Jurkat, Clone E6-1 (cell line): ENCODE measurements at places on chromosomes 11 and 22.

- DNase-seq = no peak
These were observed 34.7 kb upstream of the TMPRSS4 start for GRCh38 chr11:118042141-118042540.

- DNase-seq = no peak
These were observed 4.4 kb downstream of the BCR start for GRCh38 chr22:23184764-23185113.

GRCh38 chr11:93166194-93166593 lies 31.6 kb downstream of the SLC36A4 start:
- DNase-seq = no peak

- DNase-seq = no peak
These were observed 28.8 kb upstream of the CHKA start for GRCh38 chr11:68150037-68150436.

DNA sequence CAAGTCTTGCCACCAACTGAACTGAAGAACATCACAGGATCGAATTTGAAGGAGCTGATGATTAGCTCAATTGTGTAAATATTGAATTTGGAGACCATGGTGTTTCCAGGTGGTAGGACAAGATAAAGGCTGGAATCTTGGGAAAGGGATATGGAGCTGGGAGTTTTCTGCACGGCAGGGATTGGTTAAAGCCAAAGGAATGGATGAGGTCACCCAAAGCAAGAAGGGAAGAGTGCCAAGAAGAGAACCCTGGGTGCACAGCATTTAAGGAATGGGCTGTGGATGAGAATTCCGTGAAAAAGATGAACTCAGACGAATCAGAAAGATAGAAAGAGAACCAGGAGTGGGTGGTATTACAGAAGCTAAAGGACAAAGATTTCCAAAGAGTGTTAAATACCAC lies 29.4 kb upstream of the RRAS2 start:
- no peak for DNase-seq

DNA sequence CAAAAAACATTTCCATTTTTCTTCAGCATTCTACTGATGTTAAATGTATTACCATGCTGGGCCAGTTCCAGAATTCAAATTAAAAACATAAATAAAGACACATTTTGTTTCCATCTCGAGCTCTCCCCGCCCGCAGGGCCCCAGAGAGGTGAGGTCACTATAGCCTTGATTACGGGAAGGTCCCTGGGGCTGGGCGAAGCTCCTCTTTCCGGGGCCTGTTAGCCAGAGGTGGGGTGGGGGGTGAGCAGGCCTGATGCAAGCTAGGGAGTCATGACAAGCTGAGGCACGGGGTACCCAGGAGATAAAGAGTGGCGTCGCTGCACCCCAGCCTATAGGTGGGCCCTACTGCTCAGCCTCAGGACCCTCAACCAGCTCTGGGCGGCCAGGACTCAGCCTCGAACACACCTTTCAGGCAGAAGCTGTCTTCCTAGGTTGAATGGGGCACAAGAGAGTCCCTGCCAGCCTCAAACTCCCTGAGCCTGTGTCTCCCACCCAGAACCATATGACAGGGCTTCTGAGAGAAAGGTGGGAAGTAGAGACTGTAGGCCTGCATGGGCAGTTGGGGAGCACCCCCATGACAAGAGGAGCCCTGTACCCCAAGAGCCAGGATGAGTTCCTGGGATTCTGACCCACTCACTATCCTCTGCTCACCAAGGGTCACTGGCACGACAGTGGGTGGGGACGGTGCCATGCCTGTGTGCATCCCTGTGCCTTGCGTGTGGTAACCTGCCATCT lies 34.8 kb downstream of the KCNQ1OT1 start:
- no peak for DNase-seq

DNA sequence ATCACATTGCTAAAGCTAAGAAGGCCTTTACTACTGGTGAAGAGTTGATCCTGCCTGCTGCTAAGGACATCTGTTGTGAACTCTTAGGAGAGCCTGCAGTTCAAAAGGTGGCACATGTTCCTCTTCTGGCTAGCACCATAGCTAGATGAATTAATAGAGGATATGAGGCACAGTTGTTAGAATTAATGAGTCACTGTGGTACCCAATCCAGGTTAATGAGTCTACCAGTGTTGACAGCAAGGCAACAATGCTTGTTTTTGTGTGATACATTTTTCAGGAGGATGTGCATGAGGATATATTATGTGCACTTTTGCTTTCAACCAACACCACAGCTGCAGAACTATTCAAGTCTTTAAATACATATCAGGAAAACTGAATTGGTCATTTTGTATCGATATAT lies 12.0 kb downstream of the C11orf58 start:
- DNase-seq = no peak

DNA sequence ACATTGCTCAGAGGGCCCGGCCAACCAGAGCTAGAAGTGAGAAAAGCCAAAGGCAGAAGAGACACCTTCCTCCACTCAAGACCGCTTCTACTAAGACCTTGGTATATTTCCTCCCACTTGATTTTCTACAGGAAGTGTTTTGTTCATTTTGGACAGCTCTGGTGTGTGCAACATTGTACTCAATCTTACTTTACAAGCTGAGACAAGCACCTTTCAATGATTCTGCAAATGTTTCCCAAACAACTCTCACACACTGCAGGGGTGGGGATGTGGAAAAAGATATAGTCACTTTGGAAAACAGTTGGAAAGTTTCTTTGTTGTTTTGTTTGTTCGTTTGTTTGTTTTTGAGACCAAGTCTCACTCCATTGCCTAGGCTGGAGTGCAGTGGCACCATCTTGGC lies 15.7 kb downstream of the MYO18B start:
- no peak for DNase-seq

DNA sequence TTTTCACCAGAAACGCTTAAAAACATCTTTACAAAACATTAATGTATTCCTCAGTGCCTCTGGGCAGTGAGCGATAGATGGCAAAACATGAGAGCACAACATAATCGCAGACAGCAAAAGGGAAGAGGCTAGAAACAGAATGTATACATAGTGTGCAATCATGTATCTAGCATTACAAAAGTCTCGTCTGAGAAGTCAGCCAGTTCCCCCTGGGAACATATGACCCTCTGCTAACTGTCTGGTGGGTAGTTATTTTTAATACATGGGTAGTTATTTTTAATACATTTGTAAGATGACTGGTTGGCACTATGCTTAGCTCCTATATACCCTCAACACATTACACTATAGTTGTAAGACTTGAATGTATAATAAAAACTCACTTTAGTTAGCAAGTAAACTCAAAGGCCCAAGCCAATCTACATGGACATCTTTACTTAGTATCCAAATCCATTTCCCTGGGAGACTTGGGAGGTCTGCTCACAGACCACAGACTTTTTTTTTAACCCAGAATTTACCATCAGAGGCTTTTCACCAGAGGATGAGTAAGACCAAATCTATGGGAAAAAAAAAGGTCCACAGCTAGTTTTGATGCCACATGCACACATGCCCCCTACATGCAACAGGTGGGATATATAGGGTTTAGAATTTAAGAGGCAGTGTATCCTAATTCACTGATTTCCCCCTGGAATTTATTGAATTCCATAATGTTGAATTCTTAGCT lies 71.7 kb downstream of the AMBRA1 start:
- no peak for DNase-seq

GRCh38 chr11:87325490-87325872 lies 287.7 kb downstream of the TMEM135 start:
- no peak for DNase-seq

DNA sequence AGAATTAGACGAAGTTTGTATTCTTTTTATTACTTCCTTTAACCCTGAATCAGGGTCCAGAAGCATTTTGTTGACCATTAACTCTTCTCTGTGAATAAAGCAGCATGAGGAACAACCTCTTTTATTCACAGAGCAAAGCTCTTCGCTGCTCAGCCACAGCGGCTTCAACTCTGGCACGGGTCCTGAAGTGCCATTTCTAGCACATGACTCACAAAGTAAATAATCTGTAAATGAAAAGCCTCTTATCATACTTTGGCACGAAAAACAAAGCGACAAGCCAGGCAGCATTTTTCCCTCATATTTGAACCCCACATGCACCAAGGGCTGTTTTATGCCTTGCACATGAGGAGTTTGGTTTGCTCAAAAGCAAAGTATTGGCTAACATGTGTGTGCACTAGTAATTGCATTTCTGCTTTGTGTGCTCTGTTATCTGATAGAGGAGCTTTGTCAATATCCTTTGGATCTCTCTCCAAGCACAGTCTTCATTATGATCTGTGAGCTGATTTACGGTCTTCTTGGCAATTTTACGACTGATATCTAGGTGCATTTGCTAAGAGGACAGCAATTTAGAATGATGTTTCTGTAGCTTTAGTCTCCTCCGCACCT lies 33.0 kb upstream of the APOBEC3A start:
- no peak for DNase-seq

GRCh38 chr11:36412781-36413383 lies 97.2 kb downstream of the TRAF6 start:
- DNase-seq = no peak

- no peak for DNase-seq
These were observed 290.5 kb downstream of the TENM4 start for GRCh38 chr11:79150320-79150719.
